ENCODE measurements at places on chromosomes 11 and 22. TPM values are rescaled to one million over a fixed set of nuclear protein-coding genes. Genes with fewer than 3 reads are reported as not detected.
A peak's percentile ranks its signal among the peaks of the same experiment; 100 is the strongest.

NNMT gene
- total RNA-seq: 394 TPM

PHOX2A gene
- not detected for total RNA-seq

- peaks cover 50% of the 10 kb centered on the region for H3K4me1 ChIP-seq
- no peak overlapping the region for H3K4me3 ChIP-seq
- peaks cover 6% of the 10 kb centered on the region for H3K36me3 ChIP-seq
- H3K27me3 ChIP-seq: no peaks in the 10 kb centered on the region
- no peak for DNase-seq
These were observed 25.0 kb downstream of the MED15 start for GRCh38 chr22:20532256-20532993.

DDTL gene
- 0.75 TPM for total RNA-seq

WNT11 gene
- total RNA-seq: 1.3 TPM

DNA sequence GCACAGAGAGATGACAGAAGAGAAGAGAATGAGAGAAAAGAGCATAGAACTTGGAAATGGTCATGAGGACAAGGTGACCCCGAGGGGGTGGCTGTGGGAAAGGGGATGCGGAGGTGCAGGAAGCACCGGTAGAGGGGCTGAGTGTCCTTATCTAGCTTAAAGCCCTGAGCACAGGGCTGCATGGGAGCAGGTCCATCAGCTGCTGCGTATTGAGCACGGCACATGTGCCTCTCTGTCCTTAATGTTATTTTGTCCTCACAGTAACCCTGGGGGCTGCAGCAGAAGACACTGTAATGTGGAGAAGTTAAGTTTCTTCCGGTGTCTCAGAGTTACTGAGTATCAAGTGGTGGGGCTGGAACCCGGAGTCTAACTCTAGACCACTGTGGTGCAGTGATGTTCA lies 94.4 kb upstream of the OR4B1 start:
- no peaks in the 10 kb centered on the region for H3K27me3 ChIP-seq
- no peak overlapping the region for H3K4me3 ChIP-seq
- H3K36me3 ChIP-seq: peaks cover 13% of the 10 kb centered on the region
- no peak for DNase-seq
- H3K27ac ChIP-seq: no peak overlapping the region

DNA sequence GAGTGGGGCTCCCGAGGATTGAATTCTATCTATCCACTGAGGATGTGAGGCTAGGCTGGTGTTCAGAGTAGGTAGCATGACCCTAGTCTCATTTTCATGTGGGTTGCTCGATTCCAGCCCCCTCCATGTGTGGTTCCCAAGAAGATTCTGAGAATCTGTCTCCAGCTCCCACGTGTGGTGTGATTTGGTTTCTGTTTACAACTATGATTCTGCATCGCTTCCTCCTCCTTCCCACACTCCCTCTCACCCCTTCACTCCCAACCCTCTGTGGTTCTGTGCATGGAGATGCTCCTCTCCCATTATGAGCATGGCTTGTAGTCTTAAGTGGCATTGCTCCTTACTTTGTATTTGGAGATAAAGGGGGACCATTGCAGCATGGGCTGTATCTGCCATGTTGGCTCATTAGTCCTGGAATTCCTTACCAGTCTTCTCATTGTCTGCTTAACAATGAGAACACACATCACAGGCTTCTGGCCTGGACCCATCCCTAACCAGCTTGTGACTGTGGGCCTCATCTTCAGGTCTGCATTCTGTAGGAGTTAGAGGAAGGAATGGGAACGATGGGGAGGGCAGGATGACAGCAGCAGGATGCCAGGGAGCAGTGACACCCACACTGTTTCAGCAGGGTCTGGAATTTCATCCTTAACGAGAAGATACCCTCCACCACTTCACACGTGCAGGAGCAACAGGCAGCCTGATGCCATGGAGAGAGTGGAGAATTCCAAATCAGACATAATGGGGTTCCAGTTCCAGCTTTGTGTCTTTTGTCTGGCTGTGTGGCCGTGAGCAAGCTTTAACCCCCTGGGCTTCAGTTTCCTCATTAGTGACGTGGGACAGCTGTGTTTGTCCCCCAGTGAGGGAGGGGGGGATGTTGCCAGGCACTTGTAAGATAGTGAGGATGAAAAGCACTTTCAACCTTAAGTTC lies 86.0 kb downstream of the CCDC81 start:
- DNase-seq: peak; percentile 38
- peak overlapping the region; percentile 10 for H3K4me3 ChIP-seq
- H3K4me1 ChIP-seq: peaks cover 28% of the 10 kb centered on the region

- H3K27me3 ChIP-seq: no peaks in the 10 kb centered on the region
- no peaks in the 10 kb centered on the region for H3K36me3 ChIP-seq
- H3K4me3 ChIP-seq: no peak overlapping the region
- no peaks in the 10 kb centered on the region for H3K4me1 ChIP-seq
These were observed 86.1 kb downstream of the GRIA4 start for GRCh38 chr11:105696000-105696399.

GRCh38 chr11:128581561-128582272 lies 5.6 kb downstream of the ETS1 start:
- no peak overlapping the region for H3K4me3 ChIP-seq
- H3K27ac ChIP-seq: no peak overlapping the region
- H3K27me3 ChIP-seq: peaks cover 16% of the 10 kb centered on the region
- H3K36me3 ChIP-seq: no peaks in the 10 kb centered on the region
- DNase-seq: no peak

SPI1 gene
- total RNA-seq: not detected

- peaks cover 19% of the 10 kb centered on the region for H3K4me1 ChIP-seq
- no peak overlapping the region for H3K27ac ChIP-seq
These were observed 21.0 kb upstream of the PPP6R3 start for GRCh38 chr11:68439355-68440065.
